Right atrium auricular region (tissue), 2 donors: ENCODE measurements at places on chromosomes 16 and 17. TPM values are rescaled to one million over a fixed set of nuclear protein-coding genes. Genes with fewer than 3 reads are reported as not detected.

DNA sequence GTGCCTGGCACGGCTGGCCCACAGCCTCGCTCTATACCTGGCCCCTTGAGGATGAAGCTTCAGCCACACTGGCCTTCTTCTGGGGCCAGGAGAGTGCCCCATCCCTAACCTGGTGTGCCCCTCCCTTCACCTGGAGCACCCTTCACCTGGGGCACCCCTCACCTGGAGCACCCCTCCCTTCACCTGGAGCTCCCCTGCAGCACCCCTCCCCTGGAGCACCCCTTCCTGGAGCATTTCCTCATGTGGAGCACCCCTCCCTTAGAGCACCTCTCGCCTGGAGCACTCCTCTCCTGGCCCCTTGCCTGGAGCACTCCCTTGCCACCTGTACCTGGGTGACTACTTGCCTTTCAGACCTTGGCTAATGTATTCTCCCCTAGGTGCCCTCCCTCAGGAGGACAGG is 2.4 kb upstream of the FBXL16 start:
- H3K4me3 ChIP-seq: no peak overlapping the region
- H3K27ac ChIP-seq: no peak overlapping the region
- peaks cover 36% of the 10 kb centered on the region for H3K4me1 ChIP-seq
- H3K36me3 ChIP-seq: no peaks in the 10 kb centered on the region

DNA sequence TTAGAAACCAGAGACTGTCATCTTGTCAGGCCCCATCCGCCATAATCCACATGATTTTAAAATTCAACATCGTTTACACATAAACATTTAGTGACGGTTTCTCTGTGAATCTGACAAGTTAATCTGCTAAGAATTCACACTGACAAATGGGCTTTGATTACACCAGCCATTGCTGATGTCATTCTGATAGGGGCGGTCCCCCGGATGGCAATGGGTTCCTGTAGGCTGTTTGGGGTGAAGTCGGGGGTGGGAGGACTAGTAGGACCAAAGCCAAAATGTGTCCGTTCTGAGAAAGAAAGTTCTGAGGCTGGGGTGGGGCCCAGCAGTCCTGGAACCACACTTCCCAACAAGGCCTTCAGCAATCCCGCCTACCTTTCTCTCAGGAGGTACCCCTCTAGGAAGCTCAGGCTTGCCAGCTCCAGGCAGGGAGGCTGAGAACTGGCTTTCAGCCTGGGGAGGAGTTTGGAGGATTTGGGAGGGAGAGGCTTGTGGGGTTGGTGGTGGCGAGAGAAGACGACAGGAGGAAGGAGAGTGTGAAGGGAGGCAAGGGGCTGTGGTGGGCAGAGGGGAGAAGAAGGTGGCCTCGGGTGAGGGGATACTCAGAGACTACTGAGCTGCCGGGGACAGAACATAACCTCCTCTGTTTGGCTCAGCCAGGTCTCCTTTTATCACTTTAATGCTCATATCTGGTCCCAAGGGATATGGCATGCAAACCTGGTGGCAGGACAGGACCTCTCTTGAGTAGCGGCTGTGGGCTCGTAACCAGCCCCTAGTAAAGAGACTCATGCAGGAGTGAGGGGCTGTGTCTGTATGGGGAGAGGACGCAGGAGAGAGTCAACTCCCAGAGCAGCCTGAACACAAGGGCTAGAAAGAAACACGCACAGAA is 8.6 kb downstream of the HIC1 start:
- H3K27ac ChIP-seq: peak overlapping the region; percentile 85
- peaks cover 100% of the 10 kb centered on the region for H3K4me1 ChIP-seq
- H3K27me3 ChIP-seq: peaks cover 4% of the 10 kb centered on the region
- DNase-seq: no peak
- no peak overlapping the region for H3K4me3 ChIP-seq
- H3K36me3 ChIP-seq: peaks cover 26% of the 10 kb centered on the region

DNA sequence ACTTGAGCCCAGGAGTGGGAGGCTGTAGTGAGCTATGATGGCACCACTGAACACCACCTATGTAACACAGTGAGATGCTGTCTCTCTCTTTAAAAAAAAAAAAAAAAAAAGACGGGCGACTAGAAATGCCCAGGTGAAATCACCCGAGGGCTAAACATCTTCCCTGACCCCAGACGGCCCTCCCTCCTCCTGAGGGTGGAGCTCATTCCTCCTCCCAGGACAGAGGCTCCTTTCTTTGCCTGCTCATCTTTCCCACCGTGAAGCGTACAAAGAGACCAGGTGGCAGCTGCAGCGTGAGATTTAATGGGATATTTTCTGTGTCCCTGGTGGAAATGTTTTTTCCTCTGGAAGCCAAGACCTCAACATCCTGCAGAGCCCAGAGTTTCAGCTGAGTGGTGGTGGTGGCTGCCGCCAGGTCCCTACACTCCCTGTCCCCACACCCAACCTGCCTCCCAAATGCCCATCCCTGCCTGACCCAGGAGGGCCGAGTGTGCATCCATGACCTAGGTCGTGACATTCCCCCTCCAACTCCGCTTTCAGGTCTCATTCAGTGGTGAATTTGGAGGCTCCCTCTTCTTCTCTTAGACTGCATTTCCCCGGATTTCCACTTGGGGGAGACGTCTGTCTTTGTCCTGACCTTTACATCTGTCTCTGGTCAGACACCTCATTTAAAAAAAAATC is 14.4 kb upstream of the GPRC5B start:
- H3K27me3 ChIP-seq: no peaks in the 10 kb centered on the region
- no peak for DNase-seq
- H3K27ac ChIP-seq: no peak overlapping the region
- no peaks in the 10 kb centered on the region for H3K4me1 ChIP-seq
- H3K36me3 ChIP-seq: no peaks in the 10 kb centered on the region
- H3K4me3 ChIP-seq: no peak overlapping the region

- H3K36me3 ChIP-seq: no peaks in the 10 kb centered on the region
- no peak overlapping the region for H3K27ac ChIP-seq
Measured at GRCh38 chr17:45936610-45937009, 42.3 kb downstream of the MAPT start.

The MYH11 gene
- 89.0 TPM for total RNA-seq

GRCh38 chr16:53737552-53737951 is 33.6 kb downstream of the FTO start:
- H3K36me3 ChIP-seq: no peaks in the 10 kb centered on the region
- DNase-seq: no peak
- H3K4me1 ChIP-seq: no peaks in the 10 kb centered on the region
- no peak overlapping the region for H3K27ac ChIP-seq
- H3K4me3 ChIP-seq: no peak overlapping the region

DNA sequence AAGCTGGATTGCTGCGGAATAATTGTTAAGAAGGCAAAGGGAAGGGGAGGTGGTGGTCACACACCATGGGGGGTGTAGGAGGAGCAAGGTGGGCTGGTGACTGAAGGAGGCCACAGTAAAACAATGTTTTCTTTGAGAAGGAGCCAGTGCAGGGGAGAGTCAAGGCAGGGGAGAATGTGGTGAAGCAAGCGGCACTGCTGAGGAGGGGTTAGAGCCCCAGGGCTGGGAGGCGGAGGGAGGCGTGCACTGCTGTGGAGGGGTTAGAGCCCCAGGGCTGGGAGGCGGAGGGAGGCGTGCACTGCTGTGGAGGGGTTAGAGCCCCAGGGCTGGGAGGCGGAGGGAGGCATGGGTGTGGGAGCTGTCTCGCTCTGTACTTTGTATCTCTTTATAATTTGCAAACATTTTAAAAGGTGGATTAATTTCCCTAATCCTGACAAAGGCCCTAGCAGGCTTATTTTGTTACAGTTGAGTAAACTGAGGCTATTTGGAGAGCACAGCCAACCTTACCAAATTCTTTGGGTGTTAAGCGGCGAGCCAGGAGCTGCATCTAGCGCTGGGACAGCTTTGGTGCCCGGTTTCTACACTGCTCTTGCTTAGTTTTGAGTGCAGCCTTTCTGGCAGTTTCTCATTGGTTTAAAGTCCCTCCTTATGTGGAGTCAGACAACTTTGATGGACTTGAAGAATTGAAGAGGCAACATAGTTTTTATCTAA is 20.9 kb downstream of the RPTOR start:
- no peaks in the 10 kb centered on the region for H3K4me1 ChIP-seq
- no peaks in the 10 kb centered on the region for H3K36me3 ChIP-seq
- no peak for DNase-seq
- H3K4me3 ChIP-seq: no peak overlapping the region
- no peak overlapping the region for H3K27ac ChIP-seq

DNA sequence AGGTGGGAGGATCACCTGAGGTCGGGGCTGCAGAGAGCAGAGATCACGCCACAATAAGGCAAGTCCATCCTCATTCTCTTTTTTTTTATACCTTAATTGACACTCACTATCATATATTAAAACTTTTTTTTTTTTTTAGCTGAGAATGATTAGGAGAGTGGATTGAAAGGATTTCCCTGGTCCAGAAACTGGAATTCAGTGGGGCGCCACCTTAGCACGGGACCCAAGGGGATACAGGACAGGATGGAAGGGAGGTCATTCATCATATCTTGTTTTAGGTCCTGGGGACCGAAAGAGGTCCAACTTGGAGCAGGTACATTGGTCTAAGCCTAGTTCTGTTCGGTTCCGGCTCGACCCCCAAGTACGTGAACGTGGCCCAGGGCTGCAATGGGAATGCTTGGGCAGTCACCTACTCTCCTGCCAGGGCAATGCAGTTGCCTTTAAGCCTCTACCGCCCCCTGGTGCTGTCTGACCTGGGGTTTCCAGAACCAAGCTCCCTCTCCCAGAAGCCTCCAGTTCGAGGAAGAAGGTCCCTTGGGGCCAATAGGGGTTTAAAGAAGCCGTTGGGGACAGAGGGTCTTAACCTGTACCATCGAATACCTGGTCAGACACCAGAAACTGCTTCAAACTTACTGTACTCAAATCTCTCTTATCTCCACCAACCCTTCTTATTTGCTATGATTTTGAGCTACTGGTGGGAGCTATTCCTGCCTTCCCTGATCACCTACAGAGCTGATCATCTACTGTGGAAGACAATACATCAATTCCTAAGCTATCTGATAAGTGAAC is 19.9 kb upstream of the GPATCH8 start:
- H3K27me3 ChIP-seq: no peaks in the 10 kb centered on the region
- no peak overlapping the region for H3K4me3 ChIP-seq
- H3K4me1 ChIP-seq: no peaks in the 10 kb centered on the region
- no peaks in the 10 kb centered on the region for H3K36me3 ChIP-seq

DNA sequence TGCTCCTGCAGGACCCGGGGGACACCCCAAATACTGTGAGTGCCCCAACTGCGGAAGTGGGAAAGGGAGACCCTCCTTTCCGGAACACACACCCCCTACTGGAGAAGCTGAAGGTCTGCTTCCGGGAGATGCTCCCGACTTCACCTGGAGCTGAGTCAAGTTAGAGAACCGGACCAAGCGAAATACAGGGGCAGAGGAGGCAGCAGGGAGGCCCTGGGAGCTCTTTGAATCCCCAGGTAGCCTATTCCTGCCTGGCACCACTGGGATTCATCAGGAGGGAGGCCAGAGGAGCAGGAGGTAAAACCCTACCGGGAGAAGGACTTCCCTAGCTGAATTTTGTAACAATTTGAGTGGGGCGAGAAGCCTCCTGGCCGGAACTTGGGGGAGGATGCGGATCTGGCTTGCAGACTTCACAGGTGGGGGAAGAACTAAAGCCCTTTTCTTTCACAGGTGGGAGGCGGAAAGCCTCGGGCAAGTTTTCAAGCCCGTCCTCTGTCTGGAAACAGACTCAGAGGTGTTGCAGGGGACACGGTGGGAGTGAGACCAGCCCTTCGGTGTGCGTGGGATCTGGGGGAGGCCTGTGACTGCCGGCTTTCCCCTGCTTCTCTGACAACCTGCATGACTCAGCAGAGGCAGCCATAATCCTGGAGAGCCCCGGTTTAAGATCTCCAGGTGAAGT is 22.4 kb upstream of the TEKT1 start:
- no peak for DNase-seq
- H3K27ac ChIP-seq: no peak overlapping the region
- no peaks in the 10 kb centered on the region for H3K27me3 ChIP-seq
- no peak overlapping the region for H3K4me3 ChIP-seq

The PLA2G10 gene
- total RNA-seq: not detected

DNA sequence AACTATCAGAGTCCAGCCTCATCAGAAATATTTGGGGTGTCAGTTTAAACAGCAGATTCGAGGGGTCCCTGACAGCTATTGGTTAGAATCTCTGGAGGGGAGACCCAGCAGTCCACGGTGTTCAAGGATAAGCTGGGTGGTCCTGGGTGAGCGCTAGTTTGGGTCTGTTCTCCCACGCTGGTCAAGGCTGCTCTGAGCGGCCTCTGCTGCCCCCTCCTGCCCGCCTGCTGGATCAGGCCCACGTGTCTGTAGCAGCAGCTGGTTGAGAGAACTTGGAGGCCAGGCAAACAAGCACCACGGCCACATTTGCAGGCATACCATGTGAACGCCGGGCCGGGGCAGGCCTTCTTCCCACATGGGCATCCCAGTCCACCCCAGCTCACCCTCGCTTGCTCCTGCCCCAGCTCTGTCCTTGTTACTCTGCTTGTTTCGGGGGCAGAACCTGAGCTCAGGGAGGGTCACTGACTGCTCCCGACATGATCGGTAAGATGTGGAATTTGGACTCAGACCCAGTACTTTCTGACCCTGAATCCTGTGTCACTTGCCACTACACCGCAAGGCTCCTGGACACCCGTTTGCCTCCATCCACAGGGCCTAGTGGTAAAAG is 7.4 kb downstream of the FOXF1 start:
- no peak overlapping the region for H3K4me3 ChIP-seq
- peaks cover 22% of the 10 kb centered on the region for H3K4me1 ChIP-seq
- DNase-seq: no peak
- H3K27ac ChIP-seq: no peak overlapping the region
- no peaks in the 10 kb centered on the region for H3K27me3 ChIP-seq

DNA sequence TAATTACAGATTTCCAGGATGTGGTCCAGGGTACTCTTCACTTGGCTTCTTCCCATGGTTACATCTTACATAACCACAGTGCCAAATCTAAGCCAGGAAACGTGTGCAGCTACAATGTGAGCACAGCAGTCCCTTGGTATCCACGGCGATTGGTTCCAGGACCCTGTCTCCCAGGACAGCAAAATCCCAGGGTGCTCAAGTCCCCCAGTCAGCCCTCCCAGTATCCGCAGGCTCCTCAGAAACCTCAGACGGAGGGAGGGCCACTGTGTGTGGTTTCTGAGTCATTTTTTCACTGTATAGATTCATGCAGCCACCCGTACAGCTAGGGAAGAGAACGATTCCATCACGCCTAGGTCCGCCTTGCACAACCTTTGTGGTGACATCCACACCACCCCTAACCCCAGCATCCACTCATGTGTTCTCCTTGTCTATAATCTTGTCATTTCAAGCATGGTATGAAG is 11.1 kb upstream of the ATP2C2 start:
- H3K27me3 ChIP-seq: no peaks in the 10 kb centered on the region
- no peaks in the 10 kb centered on the region for H3K36me3 ChIP-seq
- no peak overlapping the region for H3K27ac ChIP-seq
- DNase-seq: no peak
- H3K4me3 ChIP-seq: no peak overlapping the region
- no peaks in the 10 kb centered on the region for H3K4me1 ChIP-seq

DNA sequence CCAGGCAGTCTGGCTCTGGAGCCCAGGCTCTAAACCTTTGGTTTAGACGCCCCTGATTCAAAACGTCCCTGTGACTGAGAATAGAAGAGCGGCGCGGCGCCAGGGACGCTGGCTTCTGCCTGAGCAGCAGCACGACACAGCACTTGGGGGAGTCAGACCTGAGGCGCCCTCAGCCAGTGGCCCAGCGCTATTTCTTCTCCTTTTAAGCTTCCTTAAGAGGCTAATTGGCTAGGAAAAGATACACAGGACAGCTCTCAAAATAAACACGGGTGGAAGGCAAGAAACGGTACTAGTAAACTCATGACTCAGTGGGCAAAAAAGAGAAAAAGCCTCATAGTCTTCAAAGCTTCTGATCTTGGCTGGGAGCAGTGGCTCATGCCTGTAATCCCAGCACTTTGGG is 34.9 kb downstream of the GTF3C1 start:
- no peaks in the 10 kb centered on the region for H3K4me1 ChIP-seq
- H3K27me3 ChIP-seq: no peaks in the 10 kb centered on the region
- H3K4me3 ChIP-seq: no peak overlapping the region
- H3K36me3 ChIP-seq: peaks cover 47% of the 10 kb centered on the region
- H3K27ac ChIP-seq: peak overlapping the region; percentile 38
- DNase-seq: no peak
